ENCODE measurements at places on chromosomes 6 and 20. TPM values are rescaled to one million over a fixed set of nuclear protein-coding genes. Genes with fewer than 3 reads are reported as not detected.

The ZNF391 gene
- polyA plus RNA-seq, result 1.6 TPM

DNA sequence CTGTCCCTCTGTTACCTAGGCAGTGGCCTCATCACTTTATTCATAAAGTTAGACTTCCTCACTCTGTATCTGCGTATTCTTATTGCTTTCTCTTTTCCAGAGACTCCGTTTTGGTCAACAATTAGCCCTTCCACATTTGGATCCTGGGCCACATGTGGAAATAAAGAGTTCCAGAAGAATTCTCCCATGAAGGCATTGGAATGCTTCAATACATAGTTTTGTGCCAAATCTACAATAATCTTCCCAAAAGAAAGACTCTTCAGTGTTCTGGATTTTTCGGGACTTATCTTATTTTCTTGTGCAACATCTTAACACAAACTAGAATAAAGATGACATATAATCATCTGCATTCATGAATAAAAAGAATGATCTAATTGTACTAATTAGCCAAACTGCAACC, 187.7 kb upstream of the BMP2 start:
- H3K27me3 ChIP-seq, result no peaks in the 10 kb centered on the region
- no peak overlapping the region for H3K27ac ChIP-seq
- H3K4me3 ChIP-seq, result no peak overlapping the region
- H3K4me1 ChIP-seq, result no peaks in the 10 kb centered on the region

GRCh38 chr6:147947521-147947920, 395.1 kb upstream of the SASH1 start:
- no peak for DNase-seq
- H3K4me3 ChIP-seq, result no peak overlapping the region
- no peak overlapping the region for H3K27ac ChIP-seq
- no peaks in the 10 kb centered on the region for H3K4me1 ChIP-seq
- no peaks in the 10 kb centered on the region for H3K27me3 ChIP-seq

DNA sequence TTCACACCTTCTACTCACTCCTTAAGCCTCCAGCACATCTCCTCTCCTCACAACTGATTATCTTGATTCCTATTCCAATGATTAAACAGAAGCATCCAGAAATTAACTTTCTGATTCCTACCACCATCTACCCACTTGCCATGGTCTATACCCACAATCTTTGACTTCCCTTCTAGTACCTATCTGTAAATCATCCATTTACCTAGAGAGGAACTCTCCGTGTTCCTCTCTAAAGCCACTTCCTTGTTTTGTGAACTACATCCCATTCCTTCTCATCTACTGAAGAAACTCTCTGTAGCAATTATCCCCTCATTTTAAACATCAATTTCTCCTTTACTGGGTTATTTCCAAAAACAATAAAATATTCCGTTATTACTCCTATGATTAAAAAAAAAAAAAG, 167.3 kb downstream of the ARHGAP18 start:
- H3K4me1 ChIP-seq, result no peaks in the 10 kb centered on the region
- no peaks in the 10 kb centered on the region for H3K36me3 ChIP-seq
- DNase-seq, result no peak
- H3K4me3 ChIP-seq, result no peak overlapping the region
- H3K27me3 ChIP-seq, result no peaks in the 10 kb centered on the region

GRCh38 chr20:61185841-61186601, 66.0 kb upstream of the CDH4 start:
- DNase-seq, result no peak
- no peak overlapping the region for H3K4me3 ChIP-seq
- no peaks in the 10 kb centered on the region for H3K27me3 ChIP-seq
- no peak overlapping the region for H3K27ac ChIP-seq
- no peaks in the 10 kb centered on the region for H3K4me1 ChIP-seq

Measured in CD8-positive, alpha-beta memory T cell (primary cell).